RPMI8226 (cell line): ENCODE measurements at places on chromosomes 7 and 10.

- no peak for DNase-seq
Observed at GRCh38 chr7:92806496-92806895, 29.9 kb downstream of the CDK6 start.

DNA sequence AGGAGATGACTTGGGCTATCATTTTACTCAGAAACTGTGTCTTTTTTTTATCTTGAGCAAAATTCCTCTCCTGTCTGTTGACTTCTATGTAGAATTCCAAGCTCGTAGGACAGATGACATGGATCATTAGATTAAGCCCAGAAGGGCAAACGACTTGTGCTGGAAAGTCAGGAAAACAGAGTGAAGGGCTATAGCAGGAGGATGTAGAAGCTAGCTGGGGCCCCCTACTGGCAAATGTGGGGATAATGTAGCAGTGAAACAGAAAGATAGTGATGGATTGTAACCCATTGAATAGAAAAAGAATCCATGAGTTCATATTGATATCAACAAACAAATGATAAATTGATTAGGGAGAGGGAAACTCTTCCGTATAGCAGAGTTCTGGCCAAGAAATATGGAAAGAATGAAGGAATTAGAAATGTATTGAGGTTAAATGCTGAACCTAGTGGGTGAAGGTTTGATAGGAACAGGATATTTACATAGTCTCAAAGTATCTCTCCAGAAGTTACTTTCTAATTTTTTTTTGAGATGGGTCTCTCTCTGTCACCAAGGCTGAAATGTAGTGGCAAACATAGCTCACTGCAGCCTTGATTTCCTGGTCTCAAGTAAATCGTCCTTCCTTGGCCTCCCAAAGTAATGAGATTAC is 103.6 kb downstream of the LYZL1 start:
- DNase-seq = peak; percentile 34

GRCh38 chr10:126908729-126909128 is 3.5 kb downstream of the DOCK1 start:
- DNase-seq = no peak

DNA sequence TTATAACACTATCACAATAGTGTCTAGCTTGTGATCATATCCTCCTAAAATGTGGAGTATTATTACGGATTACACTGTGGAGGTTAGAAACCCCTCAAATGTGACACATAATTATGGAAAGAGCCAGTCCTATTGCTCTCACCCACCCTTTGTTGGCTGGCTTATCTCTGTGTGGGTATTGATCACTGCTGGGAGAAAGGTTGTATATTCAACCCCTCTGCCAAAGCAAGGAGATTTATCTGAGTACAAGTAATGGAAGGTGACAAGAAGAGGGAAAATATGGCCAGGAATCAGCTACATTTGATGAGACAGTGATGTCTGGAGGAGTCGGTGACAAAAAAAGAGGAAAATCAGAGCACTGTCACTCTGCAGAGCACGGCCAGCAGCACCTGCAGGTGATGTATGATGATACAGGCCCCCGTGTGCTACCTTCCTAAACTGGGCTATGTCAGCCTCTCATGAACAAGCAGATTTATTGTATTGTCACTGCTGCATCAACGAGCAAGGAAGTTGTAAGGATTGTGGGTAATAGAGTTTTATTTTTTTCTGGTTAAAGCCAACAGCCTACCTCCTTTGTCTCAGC is 235.3 kb downstream of the PHF14 start:
- no peak for DNase-seq

GRCh38 chr7:90897961-90898469 is 301.9 kb downstream of the CDK14 start:
- DNase-seq = no peak

GRCh38 chr7:122710916-122711315 is 8.2 kb upstream of the RNF148 start:
- DNase-seq = no peak

GRCh38 chr10:31635415-31636065 is 293.1 kb downstream of the ARHGAP12 start:
- no peak for DNase-seq

DNA sequence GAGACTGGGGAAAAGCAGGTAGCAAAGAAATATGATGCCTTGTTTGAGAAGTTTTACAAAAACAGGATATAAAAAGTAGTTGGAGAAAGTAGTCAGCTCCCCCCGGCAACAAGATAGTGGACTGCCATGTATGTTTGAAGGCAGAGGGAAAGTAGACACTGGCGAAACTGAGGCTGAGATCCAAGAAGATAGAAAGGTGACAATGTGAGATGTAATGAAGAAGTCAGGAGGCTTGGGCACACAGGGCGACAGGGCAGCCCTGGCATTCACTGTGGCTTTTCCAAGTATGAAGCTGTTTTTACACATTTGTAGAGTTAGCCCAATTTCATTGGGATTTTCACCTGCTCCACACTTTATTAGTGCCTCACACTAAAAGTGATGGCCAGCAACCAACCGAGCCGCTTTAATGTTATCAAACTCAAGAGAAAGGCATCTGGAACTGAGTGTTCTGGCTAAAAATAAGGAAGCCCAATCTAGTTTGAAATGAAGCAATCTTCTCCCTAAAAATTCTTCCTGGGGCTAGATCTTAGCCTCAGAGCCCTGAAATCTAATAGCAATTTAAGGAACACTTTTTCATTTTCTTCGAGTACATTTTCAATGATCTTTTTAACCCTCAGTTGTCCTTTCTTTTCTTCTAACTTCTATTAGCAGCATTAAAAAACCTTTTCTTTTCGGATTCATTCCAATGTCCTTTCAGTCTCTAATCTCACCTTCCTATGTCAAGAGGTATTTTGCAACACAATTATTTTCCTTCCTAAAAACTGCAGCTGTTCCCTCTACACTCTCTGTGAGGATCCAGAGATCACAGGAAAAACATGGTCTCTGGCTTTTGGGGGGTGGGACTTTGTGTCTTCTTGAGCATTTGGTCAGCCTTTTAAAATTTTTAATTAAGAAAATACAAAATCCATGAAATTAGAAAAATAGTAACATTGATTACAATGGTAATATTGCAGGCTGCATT is 108.0 kb downstream of the RNLS start:
- DNase-seq = no peak

DNA sequence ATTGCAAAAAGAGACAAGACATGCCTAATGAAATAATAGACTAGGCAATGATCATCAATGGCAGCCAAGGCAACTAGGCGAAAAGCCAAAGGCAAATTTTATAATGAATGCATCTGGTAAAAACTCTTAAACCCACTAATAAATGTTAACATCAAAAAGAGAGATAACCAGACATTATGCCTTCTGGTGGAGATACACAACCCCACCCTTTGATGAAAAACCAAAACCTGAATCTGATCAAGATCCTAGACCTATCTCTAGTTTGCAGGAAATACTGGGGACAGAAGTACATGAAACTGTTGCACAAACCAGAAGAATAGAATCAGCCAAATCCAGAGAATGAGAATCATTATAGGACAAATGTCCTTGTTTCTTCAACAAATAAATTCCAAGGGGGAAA is 22.0 kb upstream of the GSAP start:
- no peak for DNase-seq

GRCh38 chr10:13769946-13770345 is 183.2 kb downstream of the PRPF18 start:
- no peak for DNase-seq

GRCh38 chr10:21509341-21510240 is 15.9 kb downstream of the SKIDA1 start:
- DNase-seq = no peak

DNA sequence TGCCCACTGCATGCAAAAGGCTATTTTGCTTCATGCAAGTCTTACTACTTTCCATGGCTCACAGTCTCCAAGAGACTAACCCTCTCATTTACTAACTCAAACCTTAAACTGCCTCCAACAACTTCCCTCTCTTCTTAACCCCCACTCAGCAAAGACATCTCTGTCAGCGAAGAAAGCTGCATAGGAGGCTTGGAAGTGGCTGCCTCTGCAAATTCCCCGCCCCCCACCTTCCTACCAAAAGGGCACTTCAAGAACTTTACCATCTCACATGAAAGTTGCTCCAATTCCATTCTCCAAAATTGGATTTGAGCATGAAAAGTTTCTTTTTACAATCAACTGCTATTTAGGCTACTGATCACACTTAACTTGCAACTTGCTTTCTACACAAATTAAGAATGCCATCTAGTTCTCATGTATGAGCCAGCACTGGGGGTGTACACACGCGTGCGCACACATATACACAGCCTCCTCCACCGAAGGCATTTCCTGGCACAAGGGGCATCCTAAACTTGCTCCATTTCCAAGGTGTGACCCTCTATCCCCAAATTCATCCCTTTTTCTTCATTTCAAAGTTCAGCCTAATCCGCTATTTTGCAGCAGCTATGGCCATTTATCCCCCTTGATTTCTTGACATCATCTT is 1.8 kb downstream of the CCDC6 start:
- DNase-seq = no peak

DNA sequence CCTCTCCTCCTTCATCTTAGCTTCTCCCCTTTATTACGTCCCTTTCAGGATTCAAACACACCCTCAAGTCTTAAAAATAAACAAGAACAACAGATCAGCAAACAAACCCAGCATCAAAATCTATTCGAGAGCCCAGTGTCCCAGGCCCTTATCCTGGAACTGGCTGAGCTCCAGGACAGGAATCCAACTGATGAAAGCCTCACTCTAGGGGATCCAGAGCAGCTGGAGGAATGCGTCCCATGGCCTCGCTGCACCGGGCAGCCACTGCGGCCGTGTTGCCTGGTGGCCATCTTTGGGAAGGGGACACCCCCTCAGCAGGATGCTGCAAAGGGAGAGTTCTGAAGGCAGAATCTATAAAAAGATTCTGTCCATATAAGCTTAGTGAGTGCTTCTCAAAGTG is 156.5 kb upstream of the BMPER start:
- no peak for DNase-seq
